RKO (cell line): ENCODE measurements at places on chromosomes 7 and 10.

DNA sequence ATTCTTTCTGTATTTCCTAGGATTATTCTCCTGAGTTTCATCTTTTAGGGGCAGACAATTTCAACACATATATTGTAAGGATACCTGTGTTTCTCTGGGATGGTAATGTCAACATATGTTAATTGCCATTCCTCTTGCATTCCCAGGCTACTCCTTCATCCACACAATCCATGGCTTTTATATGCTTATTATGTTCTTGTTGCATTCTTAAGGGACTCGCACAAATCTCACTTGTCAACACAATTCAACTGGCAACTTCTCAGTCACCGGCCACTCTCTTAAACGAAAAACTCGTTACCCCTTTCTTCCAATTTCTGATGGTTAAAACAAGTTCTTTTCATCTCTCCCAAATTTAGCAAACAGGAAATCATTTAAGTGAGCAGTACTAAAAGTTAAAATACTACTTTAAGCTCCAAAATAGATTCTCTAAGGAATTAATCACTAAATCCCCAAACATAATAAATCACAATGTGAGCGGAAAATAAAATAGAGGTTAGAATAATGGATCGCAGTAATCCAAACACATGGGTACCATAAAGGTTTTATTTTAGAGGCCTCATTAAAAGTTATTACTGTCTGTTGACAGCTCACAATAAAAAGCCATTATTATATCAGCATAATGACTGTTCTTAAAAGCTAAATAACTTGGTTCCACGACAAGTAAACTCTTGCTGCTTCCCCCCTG lies 223.2 kb downstream of the ELMO1 start:
- DNase-seq: no peak

DNA sequence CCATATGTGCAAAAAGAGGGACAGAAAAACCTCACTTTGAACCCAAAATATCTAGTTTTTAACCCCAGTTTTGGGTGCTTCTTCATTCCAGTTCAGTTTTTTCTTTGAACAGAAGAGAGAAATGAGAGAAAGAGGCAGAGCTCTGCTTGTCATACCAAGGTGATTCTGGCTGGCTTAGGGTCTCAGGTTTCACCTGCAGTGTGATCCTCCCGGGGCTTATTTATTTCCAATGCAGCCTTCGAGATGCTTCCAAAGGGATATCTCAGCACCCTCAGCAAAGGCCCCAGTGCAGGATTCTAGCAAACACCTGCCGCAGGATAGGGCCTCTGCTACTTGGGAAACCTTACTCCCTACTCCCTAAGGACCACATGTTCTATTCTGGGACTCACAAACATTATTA lies 131.3 kb downstream of the WDR11 start:
- DNase-seq: no peak

- DNase-seq: no peak
These were observed at the start of gene INSYN2A for GRCh38 chr10:127196282-127197153. Gene INSYN2A (minus strand): TSS chr10:127196591. CDS start chr10:127176395, 20,196 bp downstream.

GRCh38 chr7:28726555-28726954 lies 231.6 kb downstream of the TRIL start:
- DNase-seq: no peak

- peak; percentile 18 for DNase-seq
These were observed 558.2 kb upstream of the PFKP start for GRCh38 chr10:2509081-2509531.

DNA sequence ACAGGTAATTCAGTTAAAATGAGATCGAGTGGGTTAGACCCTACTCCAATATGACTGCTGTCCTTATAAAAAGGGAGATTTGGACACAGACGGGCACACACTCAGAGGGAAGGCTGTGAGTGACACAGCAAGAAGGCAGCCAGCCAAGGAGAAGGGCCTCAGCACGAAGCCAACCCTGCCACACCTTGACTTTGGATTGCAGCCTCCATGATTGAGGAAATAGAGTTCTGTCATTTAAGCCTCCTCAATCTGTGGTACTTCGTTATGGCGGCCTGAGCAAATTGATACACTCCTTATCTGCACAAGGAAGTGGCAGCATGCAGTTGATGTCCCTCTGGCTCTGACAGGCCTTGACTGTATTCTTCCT lies 43.8 kb downstream of the SH2D4B start:
- DNase-seq: no peak
